ENCODE measurements at places on chromosomes 16 and 17.

DNA sequence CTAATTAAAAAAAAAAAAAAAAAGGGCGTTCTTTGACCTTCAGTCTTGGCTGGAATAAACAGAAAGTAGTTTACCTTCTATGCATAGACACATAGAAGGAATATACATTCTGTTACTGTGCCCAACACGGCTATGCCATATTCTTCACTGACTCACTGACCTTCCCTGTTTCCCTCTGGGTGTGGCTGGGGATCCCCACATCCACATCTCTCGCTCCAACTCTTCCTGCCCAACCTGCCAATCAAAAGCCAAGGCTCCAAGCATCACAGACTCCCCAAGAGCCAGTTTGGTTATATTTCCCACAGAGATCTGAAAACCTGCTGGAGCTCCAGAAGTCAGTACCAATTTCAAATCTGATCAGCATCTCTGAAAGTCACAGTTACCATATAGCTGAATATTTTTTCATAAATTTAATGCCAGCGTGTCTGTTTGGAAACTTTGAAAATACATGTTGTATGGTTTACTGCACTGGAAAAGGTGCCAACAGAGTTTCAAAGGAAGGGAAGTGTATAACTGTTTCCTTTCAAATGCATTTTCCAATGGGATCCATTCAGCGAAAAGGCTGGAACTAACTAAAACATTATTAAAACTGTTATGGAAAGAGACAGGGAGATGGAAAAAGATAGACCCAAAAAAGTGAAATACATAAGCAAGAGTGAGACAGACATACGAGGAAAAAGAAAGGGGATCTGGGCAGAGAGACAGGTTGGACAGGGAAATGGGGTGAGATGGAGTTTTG is 91.8 kb downstream of the SMG6 start:
- no peak for DNase-seq

DNA sequence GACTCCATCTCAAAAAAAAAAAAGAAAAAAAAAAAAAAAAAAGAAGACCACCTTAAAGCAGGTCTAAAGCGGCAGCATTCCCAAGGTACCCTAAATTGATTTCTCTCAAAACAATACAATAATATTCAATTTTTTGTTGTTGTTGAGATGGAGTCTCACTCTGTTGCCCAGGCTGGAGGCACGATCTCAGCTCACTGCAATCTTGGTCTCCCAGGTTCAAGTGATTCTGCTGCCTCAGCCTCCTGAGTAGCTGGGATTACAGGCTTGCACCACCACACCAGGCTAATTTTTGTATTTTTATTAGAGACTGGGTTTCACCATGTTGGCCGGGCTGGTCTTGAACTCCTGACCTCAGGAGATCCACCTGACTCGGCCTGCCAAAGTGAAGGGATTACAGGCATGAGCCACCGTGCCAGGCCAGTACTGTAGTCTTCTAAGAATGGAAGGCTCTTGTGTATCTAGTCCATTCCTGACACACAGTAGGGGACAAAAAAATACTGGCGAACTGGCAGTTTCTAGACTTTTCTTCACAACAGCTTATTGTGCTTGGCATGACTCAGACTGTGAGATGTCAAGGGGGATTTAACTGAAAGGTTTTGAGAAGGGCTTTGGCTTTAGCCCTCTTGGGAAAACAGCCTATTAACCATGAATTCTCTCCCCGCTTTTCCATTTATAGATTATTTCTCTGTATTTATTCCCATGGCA is 17.3 kb downstream of the CDR2 start:
- DNase-seq, result no peak

DNA sequence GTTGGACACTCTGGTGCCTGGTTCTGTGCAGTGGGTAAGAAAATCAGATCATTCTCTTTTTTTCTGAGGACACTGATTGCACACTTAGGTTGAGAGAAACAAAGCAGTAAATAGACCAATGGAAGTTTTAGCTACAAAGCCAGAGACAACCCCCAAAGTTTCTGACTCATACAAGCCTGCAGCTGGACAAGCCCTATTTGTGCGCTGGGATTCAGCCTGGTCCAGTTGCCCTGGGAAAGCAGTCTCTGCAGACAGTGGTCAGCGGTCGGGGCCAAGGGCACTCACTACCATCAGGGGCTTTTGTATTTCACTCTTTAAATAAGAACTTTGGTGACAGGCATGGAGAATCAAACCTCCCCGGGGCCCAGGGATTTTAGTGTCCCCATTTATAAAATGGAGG is 6.0 kb upstream of the RHBDL3 start:
- no peak for DNase-seq

DNA sequence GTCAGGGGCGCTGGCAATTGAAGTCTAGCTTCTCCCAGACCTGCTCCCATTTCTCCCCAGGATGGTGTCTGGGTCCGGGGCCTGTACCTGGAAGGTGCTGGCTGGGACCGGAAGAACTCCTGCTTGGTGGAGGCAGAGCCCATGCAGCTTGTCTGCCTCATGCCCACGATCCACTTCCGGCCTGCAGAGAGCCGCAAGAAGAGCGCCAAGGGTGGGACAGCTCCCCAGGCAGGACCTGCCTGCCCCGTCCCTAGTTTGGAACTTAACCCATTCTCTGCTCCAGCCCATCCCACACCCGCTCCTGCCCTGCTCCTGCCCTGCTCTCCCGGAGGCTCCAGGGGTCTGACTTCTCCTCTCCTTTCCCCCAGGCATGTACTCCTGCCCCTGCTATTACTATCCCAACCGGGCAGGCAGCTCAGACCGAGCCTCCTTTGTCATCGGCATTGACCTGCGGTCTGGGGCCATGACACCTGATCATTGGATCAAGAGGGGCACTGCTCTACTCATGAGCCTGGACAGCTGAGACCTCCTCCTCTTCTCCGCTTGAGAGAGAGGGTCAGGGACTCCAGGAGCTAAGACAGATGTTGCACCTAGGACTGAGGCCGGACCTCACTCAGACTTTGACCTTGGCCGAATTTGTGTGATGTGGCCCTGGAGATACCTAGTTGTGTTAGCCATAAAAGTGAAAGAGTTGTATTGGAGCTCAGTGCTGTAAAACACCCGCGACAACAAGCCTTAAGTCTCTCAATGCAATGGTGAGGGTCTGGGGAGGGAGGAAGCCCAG is 814 bp upstream of the KDM6B start:
- DNase-seq, result no peak

DNA sequence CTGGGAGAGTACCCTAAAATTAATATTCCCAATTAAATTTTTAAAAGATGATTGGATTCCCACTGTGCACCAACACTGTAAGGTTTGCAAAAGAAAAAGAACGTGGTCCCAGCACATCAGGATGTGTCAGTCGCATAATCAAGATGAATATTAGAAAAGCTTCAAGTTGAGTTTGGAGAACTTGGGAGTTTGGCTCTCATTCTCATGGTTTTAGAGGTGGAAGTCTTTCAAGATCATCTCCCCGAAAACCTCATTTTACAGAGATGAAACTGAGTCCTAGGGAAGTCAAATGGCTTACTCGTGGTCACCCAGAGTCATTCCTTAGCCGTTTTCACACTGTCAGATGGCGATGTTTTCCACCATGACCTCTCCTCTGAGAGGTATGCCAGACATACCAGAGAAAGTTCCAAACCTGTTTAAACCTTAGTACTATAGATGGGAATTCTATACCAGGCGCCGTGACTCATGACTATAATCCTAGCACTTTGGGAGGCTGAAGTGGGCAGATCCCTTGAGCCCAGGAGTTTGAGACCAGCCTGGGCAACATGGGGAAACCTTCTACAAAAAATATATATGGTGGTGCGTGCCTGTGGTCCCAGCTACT is 1.2 kb downstream of the SEC14L1 start:
- no peak for DNase-seq

- DNase-seq, result no peak
Observed at GRCh38 chr16:27111486-27111885, 44.8 kb downstream of the C16orf82 start.

GRCh38 chr17:60231234-60231633 is 81.5 kb downstream of the CA4 start:
- DNase-seq, result no peak

DNA sequence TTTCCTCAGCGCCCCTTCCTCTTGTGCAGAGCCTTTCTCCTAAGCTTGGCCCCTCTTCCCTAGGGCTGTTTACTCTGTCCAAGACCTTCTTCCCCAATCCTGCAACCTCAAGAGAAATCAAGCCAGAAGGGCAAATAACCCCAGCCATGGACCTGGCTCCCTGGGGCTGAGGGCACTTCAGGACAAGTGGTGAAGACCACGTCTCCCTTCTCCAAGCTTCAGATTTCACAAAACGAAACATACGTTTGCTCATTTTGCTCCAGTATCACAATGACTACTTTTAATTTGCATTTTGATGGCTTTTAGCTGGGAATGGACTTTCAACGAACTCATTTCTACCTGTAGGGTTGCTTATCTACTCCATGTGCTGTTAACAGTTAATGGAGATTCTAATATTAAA is 139.8 kb upstream of the CACNG5 start:
- no peak for DNase-seq

DNA sequence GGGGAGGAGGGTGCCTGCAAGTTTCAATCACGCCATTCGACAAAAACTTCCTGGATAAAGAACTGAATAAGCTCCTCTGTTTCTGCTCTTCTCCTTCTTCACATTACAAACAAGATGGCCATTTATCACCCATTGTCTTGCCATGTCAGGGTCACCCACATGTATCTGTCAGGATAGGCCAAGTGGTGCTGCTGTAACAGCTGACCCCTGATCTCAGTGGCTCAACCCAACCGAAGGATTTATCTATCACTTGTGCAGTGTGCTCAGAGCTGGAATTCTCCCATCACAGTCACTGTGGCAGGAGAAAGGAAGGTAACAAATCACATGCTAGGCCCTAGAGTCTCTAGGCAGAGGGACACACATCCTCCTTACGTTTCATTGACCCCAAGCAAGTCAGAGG is 210.0 kb upstream of the CDH5 start:
- no peak for DNase-seq

DNA sequence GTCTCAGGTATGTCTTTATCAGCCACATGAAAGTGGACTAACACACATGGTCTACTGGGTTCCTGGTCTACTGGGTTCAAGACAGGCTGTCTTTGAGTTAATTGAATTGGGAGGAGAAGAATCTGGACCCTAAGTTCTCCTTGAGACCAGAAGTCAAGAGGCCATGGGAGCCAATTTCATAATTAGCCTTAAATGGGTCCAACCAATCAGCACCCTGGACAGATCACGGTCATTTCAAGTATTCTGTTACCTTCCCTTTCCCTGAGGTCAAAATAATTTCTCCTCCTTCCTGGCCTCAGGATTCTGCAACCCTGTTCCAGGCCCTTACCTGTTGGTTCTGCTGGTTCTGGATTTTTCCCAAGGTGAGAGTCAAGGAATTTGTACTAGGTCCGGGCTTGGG is 23.8 kb downstream of the OSBPL7 start:
- no peak for DNase-seq

GRCh38 chr16:72424757-72425156 is 252.8 kb upstream of the PMFBP1 start:
- no peak for DNase-seq

DNA sequence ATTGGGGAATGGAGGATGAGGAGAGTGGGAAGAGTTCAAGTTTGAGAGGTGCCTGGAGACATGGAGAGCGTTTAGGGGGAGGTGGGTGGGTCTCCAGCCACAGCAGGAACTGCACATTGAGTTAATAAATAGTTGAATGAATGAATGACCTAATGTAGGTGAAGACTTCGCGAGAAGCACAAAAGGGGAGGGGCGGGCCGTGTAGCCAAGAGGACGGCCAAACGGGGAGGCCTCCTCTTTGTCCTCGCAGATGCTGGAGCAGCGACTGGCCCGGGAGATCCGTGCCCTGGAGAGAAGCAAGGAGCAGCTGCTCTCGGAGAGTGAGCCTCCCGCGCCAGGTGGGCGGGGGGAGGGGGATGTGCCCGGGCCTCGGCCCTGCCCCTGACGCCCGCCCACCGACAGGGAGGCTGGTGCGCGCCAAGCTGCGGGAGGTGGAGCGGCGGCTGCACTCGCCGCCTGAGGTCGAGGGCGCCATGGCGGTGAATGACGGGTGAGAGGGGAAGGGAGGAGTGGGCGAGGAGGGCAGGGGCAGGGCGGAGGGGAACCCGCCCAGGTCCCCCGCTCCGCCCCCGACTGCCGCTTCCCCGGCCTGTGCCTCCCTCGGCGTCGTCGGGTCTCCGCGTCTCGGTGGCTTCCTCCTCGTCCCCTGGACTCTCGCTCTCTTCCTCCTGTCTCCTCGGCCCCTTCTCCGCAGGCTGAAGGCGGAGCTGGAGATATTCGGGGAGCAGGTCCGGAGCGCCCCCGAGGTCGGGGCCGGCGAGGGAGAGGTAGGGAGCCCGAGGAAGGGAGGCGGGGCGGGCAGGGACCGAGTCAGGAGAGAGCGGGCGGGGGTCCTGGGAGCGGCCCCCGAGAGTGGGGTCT is 12.9 kb downstream of the SYCE1L start:
- DNase-seq, result peak; percentile 83

GRCh38 chr16:8376430-8376829 is 213.9 kb downstream of the TMEM114 start:
- no peak for DNase-seq

DNA sequence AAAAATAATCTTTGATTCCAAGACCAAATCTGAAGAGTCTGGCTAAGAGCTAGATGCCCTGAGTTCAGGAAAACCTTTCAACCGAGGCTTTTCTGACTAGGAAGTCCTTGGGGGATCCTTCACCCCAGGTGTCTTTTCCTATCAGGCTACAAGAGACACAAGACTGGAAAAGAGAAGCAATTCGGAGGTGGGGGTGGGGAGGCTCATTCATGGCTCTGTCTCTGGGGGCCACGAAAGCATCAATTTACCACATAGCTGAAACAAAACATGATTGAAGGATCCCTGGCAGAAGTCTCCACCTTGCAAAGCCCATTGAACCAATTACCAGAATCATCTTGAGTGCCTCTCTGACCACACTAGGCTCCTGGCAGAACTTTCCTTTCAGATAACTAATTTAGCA is 239.8 kb upstream of the SALL1 start:
- DNase-seq, result no peak

DNA sequence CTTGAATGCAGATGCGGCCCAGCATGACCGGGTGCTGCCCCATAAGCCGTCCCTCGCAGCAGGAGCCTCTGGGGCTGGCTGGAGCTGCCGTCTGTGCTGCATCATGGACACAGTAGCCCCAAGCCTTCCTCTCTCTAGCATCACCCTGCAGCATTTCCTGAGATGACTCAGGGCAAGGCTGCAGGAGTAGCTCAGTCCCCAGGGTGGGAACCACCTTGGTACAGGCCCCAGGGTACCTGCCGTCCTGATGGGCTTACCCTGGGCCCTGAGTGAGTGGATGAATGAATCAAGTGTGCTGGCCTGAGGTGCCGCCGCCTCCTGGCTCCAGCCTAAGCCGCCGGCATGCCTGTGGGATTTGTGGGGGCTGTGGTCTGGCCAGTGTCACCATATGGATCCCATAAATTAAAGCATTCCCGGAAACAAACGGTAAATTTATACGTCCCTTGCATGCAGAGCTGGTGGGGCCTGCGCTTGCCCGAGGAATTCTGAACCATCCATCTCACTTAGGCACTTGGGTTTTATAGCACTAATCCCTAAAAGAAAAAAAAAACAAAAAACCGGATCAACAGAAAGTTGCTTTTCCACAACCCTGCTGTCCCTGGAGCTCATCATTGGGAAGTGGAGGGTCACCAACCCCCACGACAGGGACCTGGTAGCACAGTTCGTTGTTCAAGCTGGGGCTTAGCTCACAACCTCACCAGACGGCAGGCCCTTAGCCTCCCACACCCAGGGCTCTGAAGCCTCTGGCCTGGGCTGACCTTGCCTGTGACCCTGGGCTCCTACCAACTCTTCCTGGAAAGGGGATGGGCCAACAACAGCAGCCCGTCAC is 242.6 kb upstream of the CIBAR2 start:
- no peak for DNase-seq

GRCh38 chr17:1951920-1952319 is 73.2 kb downstream of the RTN4RL1 start:
- DNase-seq, result no peak
